C1 segment of cervical spinal cord (tissue), 14 donors: ENCODE measurements at places on chromosomes 7 and 10.
A peak's percentile ranks its signal among the peaks of the same experiment; 100 is the strongest.

DNA sequence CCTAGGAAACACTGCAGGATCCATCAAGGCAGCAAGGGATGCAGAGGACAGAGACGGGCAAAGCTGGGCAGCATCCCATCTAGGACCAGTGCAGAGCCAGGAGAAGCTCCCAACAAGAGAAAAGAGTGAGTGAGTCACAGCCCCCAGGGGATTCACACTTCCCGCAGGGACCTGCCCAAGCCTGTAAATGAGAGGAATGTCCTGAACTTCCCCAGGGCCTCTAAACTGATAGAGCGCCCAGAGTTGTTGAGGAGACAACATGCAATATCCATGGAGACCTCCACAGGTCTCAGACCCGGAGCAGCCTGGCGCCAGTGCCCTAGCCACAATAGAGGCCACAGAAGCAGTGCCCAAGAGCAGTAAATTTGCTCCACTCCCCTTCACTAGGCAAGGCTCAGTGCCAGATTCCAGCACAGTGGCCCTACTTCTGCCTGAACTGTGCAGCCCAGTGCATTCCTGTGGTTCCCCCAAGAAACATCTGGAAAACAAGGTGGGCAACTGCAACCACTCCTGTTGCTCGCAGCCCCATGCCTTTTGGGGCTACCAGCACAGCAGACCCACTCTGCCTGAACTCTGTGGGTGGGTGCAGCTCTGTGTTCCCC lies 567.5 kb downstream of the POM121L12 start:
- DNase-seq, result no peak

GRCh38 chr10:133351408-133352318 lies 4.5 kb downstream of the PRAP1 start:
- no peak for DNase-seq

DNA sequence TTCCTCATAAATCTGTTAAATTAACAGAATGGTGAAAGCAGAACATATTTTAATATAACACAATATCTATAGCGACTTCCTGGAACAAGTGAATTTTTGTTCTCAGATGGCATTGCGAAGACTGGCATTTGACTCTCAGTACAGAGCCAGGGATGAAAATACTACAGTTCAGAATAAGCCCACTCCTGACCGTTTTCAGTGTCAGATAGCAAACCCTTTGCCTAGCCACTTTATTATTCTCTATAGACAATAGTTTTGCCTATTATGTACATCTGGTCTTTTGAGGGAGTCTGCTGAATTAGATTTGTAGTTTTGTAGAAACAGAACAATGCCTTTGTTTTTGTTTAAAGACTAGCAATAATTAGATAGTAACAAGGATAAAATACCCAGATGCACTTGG lies 2.3 kb downstream of the MINPP1 start:
- no peak for DNase-seq

- no peak for DNase-seq
Measured at GRCh38 chr7:30729642-30730041, 22.3 kb upstream of the INMT start.

- DNase-seq, result no peak
Measured at GRCh38 chr7:48876087-48876486, 48.3 kb upstream of the CDC14C start.

- no peak for DNase-seq
Measured at GRCh38 chr10:90890347-90890746, 18.6 kb downstream of the RPP30 start.

GRCh38 chr10:24920907-24921881 lies 31.2 kb downstream of the PRTFDC1 start:
- no peak for DNase-seq

GRCh38 chr7:41047211-41047610 lies 655.7 kb downstream of the INHBA start:
- DNase-seq, result no peak

GRCh38 chr10:75955973-75956502 lies 524.6 kb downstream of the LRMDA start:
- no peak for DNase-seq

DNA sequence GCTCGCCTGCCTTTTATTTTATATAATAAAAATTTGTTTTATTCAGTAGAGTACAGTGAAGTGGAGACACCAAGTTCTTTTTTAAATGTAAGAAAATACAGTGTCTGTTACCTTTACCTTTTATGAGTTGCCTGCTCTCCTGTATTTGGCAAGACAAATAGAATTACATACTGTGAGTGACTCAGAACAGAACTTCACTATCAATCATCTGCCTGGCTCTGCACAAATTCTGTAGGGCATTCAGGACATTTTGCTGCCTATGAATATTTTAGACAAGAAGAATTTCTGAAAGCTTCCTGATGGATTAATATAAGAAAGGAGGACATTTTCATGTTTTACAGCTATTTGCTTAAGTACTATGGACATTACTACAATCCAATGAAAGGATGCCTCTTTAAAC lies 135.4 kb upstream of the PHF14 start:
- no peak for DNase-seq

DNA sequence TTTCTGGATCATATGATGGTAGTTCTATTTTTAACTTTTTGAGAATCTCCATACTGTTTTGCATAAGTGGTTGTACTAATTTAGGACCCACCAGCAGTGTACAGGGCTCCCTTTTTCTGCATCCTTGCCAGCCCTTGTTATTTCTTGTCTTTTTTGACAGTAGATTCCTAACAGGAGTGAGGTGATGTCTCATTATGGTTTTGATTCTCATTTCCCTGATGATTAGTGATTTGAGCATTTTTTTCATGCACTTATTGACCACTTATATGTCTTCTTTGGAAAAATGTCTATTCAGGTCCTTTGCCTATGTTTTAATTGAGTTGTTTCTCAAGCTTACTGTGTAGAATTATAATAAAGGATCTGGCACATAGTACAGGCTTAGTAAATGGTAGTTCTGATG lies 238.8 kb upstream of the BMPER start:
- DNase-seq, result no peak

DNA sequence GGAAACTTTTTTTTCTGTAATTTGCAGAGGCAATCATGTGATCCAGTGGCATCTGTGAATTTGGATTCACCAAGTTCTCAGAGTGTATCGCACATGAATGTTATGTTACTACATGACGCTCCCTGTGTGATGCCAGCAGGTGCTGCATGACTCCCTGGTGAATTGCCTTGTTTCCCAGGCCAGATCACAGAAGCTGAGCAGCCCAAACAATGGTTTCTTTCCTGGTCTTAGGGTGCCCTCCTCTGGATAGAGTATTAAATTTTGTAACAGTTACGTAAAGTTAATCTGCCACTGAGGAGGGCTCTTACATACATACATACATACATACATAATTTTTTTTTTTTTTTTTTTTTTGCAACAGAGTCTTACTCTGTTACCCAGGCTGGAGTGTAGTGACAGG lies 3.6 kb downstream of the ZSCAN21 start:
- peak; percentile 9 for DNase-seq
